ENCODE measurements at places on chromosomes 2 and 18. TPM values are rescaled to one million over a fixed set of nuclear protein-coding genes. Genes with fewer than 3 reads are reported as not detected.

DNA sequence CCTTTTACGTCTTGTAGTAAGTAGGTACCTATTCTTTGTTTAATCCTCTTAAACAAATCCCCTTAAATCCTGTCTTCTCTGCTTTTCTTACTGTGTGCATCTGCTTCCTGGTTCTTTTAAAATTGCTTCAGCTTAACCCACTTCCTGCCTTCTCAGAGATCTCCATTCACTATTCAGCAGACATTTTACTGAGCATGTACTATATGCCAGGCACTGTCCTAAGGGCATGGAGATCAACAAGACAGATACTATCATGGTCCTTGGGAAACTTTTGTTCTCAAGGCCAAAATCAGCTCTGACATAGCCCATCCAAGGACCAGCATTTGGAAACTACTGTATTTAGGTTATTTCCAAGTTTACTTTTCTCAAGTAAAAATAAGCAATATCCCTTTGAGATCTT, 227.5 kb downstream of the TPGS2 start:
- DNase-seq: no peak

The TMEM247 gene
- polyA plus RNA-seq: not detected

The CKAP2L gene
- polyA plus RNA-seq: 2.9 TPM

DNA sequence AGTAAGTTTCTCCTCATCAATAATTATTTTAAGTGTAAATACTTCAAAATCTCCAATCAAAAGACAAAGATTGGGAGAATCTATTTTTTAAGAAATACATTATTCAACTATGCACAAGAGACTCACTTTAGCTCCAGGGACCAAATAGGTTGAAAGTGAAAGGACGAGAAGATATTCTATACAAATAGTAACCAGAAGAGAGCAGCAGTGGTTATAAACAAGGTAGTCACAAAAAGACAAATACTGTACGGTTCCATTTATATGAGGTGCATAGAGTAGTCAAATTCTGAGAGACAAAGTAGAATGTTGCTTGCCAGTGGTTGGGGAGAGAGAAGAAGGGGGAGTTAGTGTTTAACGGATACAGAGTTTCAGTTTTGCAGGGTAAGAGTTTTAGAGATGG, 69.8 kb downstream of the POU3F3 start:
- no peak for DNase-seq

- DNase-seq: no peak
Observed at GRCh38 chr18:21741312-21741561, 645 bp downstream of the MIB1 start.

All from AG04450 (cell line).